ENCODE measurements at places on chromosomes 1 and 21.

DNA sequence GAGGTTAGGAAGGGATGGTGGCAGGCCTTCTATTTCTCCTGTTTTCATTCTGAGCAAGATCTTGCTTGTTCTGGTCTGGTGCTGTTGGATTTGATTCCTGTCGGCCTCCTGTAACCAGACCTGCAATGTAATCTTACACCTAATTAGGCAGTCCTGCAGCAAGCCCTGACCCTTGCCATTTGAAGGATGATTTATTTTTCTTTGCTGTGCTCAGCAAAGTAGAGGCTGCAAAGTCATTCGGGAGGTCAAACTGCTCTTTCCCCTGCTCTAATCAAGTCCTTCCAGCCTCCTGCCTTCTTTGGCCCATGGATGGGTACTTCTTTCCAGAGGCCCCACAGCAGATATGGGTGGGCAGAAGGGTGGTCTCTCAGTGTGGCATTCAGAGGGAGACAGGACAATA lies 417.7 kb upstream of the USP24 start:
- no peak for DNase-seq

GRCh38 chr1:147826259-147826658 lies 65.9 kb upstream of the GJA5 start:
- no peak for DNase-seq

DNA sequence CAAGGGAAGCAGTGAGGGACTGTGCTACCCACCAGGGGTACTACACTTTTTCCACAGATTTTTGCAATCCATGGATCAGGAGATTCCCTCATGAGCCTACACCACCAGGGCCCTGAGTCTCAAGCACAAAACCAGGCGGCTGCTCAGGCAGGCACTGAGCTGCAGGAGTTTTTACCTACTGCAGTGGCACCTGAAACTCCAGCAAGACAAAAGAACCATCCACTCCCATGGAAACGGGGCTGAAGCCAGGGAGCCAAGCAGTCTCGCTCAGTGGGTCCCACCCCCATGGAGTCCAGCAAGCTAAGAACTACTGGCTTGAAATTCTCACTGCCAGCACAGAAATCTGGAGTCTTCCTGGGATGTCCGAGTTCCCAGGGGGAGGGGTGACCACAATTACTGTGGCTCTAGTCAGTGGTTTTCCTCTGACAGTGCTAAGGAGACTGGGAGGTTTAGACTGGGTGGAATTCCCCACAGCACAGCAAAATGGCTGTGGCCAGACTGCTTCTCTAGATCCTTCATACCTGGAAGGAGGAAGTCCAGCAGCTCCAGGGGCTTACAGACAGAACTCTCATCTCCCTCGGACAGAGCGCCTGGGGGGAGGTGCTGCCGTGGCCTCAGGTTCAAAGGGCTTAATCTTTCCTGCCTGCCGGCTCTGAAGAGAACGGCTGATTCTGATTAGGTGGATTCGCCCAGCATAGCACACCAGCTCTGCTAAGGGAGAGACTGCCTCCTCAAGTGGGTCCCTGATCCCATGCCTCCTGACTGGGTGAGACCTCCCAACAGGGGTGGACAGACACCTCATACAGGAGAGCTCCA lies 437.8 kb downstream of the LTN1 start:
- no peak for DNase-seq

DNA sequence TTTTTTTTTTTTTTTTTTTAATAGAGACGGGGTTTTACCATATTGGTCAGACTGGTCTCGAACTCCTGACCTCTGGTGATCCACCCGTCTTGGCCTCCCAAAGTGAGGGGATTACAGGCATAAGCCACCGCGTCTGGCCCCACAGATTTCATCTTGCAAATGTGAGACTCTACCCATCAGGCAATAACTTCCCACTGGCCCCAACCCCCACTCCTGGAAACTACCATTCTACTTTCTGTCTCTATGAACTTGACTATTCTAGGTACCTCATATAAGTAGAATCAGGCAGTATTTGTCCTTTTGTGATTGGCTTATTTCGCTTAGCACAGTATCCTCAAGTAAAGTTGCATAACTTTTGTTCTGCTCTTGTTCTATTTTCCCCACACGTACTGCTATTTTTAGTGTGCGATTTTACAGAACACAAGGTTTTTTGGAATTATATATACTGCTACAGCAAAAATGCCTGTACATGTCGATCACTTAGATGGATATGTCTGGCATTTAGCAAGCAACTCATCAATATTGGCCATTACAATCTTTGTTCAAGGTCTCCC lies 40.2 kb downstream of the ECE1 start:
- no peak for DNase-seq

- no peak for DNase-seq
Observed at GRCh38 chr1:53413175-53414001, 45.8 kb upstream of the DMRTB1 start.

- DNase-seq: no peak
Observed at GRCh38 chr1:112257043-112257835, 138.8 kb upstream of the CTTNBP2NL start.

DNA sequence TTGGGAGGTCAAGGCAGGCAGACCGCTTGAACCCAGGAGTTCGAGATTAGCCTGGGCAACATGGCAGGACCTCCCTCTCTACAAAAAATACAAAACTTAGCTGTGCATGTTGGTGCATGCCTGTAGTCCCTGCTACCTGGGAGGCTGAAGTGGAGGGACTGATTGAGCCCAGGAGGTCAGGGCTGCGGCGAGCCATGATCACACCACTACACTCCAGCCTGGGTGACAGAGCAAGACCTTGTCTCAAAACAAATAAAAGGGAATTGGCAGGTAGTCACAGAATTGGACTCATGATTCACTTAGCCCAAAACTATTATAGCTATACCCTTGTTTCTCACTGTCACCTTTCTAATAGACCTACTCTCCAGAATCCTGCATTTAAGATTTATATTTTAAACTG lies 5.5 kb downstream of the TADA1 start:
- DNase-seq: no peak

GRCh38 chr1:81121306-81121705 lies 679.4 kb upstream of the ADGRL2 start:
- no peak for DNase-seq

DNA sequence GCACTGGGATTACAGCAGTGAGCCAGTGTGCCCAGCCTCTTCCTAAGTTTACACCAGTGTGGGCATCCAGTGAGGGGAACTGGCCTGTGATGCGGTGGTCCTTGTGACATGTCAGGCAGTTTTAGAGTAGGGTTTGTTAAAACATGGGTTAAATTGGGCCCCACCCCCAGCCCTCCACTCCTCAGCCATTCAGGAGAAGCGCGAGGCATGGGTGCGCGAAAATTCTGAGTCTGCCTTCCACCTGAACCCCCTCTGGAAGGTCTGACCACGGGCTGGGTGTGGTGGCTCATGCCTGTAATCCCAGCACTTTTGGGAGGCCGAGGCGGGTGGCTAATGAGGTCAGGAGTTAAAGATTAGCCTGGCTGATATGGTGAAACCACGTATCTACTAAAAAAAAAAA lies 51.7 kb downstream of the SKI start:
- no peak for DNase-seq

- DNase-seq: no peak
Observed at GRCh38 chr1:9233241-9233941, 1.2 kb upstream of the H6PD start.

- DNase-seq: no peak
Observed at GRCh38 chr21:25176637-25177412, 430.5 kb downstream of the MRPL39 start.

- no peak for DNase-seq
Observed at GRCh38 chr1:29457496-29458368, 221.4 kb downstream of the PTPRU start.

DNA sequence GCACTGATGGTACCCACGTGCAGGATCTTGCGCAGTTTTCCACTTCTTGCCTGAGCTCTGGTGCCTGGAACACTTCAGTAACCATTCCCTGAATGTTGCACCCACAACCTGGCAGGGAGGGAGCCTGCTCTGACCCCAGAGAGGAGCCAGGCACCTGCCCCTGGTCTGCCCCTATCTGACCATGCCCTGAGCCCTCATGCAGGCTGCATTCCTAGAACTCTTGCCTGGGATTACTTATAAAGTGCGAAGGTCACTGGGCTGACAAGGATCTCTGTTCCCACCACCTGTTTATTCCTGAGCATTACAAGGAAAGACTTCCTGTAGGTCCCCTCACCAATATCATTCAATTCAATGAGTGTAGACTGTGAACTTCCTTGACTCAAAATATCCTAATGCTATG lies 191.9 kb upstream of the FMN2 start:
- no peak for DNase-seq

DNA sequence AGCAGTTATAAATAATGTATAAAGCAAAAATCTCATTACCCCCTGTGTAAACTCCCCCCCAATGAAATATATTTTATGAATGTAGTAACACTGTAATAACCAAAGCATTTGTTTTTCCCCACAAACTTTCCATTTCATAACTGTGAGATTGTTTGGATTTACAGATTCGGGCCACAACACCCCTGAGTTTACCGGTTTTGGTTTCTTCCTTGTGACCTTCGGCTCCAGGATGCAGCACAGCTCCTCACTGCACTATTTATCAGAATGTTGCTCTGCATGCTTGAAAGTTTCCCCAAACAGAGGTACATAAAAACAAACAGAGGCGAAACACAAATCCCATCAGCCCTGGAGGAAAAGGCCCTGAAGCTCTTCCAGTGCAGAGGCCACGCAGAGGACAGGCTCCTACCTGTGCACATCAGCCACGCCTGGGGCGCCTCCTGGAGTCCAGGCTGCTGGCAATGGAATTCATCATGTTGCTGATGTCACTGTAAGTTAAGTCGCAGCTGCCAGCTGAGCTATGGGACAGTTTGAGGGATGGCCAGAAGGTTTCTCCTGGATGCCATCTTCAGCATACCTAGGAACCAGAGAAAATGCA lies 122.0 kb downstream of the LMO4 start:
- DNase-seq: no peak

- no peak for DNase-seq
Observed at GRCh38 chr1:165645654-165646366, 14.8 kb downstream of the MGST3 start.

- DNase-seq: no peak
Observed at GRCh38 chr21:45972716-45973474, 8.7 kb upstream of the COL6A1 start.

DNA sequence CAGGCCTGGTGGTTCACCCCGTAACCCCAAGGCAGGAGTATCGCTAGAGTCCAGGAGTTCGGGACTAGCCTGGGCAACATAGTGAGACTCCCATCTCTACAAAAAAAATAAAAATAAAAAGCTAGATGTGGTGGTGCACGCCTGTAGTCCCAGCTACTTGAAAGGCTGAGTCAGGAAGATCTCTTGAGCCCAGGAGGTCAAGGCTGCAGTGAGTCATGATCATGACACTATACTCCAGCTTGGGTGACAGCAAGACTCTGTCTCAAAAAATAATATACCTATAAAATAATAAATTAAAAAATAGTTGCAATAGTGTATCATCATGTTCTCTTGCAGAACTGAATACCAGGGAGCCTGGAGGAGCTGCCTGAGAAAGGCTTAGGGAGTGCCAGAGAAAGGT lies 19.9 kb upstream of the TMEM39B start:
- DNase-seq: no peak

- no peak for DNase-seq
Observed at GRCh38 chr1:26274801-26275425, 5.0 kb upstream of the SH3BGRL3 start.

Data from NCI-H2107 (cell line).